ENCODE measurements at places on chromosomes 2 and 18.
A peak's percentile ranks its signal among the peaks of the same experiment; 100 is the strongest.

DNA sequence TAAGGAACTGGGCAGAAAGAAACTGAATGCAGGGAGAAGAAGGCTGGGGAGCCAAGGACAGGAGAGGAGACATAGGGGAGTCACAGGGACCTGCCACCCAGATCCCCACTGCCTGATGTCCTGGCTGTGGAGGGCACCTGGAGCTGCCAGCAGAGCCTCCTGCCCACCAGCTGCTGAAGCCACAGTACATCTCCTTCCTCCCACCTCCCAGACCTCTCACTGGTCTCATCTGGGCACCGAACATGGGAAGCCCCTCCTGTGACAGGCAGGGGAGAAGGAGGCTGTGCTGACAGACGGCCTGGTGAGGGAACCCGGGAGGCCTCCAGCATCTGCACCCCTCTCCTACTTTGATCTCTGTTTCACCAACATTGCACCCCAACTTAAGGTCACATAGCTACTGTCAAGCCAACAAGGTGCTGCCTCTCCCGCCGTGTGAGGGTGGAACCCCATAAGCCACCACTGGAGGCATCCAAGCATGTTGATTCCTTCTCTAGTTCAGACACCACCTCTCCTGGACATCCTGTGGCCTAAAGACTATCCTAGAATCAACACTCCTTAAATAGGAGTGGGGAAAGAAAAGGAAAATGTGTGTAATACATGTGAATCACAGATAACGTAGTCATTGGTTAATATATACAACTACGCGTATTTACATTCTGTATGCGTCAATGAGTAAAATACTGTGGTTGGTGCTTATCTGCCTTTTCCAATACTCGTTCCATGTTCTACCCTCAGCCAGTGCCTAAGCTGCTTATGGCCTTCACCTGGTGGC is 3.5 kb upstream of the RNPEPL1 start:
- no peak for DNase-seq

DNA sequence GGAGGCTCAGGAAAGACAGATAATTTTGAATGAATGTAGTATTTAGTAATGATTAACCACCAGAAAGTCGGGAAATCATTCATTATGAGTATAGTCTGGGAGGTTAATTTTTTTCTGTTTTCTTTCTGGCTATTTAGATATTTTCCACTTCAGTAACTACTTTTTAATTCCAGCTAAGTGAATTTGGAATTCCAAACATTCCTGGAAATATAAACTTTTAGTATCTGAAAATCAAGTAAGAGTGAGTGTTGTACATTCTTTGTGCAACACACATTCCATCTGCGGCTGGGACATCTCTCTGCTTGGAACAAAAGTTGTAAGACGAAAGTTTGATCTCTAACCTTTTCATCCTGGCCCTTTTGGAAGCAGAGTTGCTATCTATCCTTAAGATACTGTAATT is 275.7 kb upstream of the SPRED2 start:
- DNase-seq, result peak; percentile 79

DNA sequence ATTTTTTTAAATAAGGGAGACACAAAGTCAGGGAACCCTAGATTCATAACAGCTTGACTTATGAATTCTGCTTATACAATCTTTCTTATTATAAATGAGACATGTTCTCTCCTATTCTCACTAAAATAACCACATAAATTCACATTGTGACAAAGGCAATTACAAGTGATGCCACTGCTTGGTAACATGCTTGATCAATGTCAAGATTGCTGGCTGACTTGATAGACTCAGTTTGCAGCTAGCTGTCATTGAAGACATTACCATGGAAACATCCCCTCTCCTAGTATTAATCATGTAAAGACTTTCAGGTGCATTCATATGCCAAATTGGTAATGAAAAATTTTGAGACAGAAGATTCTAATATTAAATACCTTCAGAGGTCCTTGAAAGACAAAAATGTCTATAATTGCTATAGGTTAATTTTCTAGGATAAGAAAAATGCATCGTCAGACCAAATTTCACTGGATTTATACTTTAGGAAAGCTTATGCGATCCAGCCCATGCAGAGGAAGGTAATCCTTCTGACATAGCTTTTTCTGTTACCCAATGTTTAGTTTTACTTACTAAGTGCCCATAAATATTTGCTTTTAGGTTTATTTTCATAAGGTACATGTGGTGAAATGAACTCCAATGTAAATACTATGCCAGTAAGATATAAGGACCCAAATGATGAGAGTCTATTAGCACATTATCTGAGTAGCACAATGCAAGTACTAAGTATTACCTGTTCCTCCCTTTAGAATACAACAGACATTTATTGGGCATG is 32.6 kb upstream of the ENOSF1 start:
- DNase-seq, result no peak

- DNase-seq, result no peak
Observed at GRCh38 chr2:223936862-223937326, 8.2 kb downstream of the WDFY1 start.

DNA sequence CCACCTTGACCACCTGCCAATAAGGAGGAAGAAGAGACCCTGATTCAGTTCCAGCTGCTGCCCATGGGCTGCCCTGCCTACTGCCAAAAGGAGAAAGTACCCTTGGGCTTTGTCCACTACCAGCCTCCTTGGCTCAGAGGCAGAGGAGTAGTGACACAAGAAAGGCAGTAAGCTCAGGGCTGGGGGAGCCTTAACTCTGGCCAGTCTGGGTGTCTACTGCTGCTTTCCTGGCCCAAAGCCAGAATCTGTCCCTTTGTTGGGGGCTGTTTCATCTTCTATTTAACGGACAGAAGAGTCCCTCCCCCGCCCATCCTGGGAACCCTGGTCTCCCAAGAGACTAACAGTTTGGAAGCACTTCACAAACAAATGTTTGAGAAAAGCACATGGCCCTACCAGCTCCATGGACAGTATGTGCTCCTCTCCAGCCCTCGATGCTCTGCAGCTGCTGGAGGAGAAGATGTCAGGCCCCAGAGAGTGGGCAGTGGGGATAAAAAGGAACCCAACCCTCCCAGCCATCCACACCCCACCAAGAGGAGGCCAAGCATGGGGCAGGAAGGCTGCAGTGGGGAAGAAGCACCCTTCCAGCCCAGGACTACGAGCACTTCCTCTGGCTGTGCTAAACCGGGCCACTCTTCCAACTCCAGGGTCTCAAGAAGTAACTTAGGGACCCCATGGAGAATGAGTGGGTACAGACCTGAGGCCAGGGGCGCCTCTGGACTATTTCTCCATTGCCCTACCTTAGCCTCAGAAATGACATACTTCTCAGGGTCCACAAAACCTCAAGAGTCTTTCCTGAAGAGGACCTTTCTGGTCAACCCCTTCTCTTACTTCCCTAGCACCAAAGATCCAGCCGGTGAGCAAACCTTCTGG is 1.2 kb downstream of the ATG9A start:
- no peak for DNase-seq

- DNase-seq, result no peak
Observed at GRCh38 chr18:22428672-22429071, 11.0 kb upstream of the CTAGE1 start.

Data from astrocyte (in vitro differentiated cells and primary cell).